ENCODE measurements at places on chromosomes 11 and 22.

DNA sequence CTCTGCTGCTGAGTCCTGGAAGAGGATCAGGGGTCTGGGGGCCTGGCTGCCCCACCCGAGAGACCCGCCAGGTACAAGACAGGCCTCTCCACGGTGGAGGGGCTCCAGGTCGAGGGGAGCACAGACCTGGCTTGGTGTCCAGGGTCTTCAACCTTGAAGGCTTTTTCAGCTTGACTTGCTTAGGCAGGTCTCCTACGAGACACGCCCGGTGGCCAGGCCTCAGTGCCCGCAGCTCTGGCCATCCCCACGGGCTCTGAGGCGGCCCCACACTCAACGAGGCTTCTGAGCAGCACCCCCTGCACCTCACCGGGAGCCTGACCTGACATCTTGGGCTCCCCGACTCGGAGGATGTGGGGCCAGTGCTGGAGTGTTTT, 6.6 kb upstream of the PLXNB2 start:
- no peak for DNase-seq

GRCh38 chr11:67033661-67034166, 10.8 kb downstream of the SYT12 start:
- DNase-seq = no peak

GRCh38 chr22:35310556-35311550, 11.2 kb downstream of the TOM1 start:
- DNase-seq = no peak

DNA sequence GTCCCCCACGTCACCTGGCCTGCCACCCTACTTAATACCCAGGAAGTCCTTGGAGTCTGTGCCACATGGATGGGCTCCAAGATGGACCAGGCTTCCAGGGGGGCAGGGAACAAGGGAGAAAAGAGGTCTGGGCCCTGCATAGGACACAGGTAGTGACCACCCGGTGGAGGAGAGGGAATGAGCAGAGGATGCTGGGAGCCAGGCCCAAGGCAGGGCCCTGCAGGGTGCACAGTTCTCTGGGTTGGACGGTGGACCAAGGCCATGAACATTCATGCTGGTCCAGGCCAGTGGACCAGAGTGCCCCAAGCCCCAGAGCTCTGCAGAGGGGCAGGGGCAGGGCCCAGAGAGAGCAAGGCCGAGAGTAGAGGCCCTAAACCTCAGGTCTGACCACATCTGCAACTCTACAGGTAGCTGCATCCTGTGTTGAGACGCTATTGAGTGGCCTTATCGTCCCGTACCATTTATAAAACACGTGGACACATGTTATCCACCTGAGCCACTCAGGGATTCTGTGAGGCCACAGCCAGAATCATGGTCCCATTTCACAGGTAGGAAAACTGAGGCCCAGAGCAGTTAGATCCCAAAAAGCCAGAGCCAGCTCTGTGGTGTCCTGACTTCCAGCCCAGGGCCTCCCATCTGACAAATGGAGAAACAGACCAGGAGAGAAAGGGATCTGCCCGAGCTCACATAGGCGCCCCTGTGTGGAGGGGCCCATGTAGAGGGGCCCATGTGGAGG, 46.4 kb downstream of the IGLL5 start:
- no peak for DNase-seq

GRCh38 chr22:27896245-27896644, 22.8 kb downstream of the PITPNB start:
- DNase-seq = no peak

DNA sequence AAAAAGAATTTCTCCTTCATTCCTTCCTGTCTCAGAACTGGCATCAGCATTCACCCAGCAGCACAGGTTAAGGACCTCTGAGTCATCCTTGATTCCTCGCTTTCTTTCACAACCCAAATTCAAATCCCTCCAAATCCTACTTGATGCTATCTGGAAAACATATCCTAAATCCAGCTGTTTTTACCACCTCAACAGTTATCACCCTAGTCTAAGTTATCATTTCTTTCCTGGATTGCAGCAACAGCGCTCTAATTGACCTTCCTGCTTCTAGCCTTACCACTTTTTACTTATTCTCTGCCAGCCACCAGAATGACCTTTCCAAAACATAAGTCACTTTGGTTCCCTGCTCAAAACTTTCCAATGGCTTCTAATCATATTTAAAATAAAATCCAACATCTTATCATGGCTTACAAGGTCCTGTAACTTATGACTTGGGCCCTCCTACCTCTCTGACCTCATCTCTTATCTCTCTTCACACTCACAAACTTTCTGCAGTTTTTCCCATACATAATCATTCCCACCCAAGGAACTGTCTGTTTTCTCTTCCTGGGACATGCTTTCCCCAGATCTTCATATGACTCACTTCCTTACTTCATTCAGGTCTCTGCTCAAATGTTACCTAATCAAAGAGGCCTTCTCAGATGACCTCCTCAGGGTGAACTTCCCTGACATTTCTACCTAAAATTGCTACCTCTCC, 119.4 kb downstream of the TTC28 start:
- DNase-seq = no peak

GRCh38 chr11:2410616-2411015, 10.1 kb downstream of the TSSC4 start:
- DNase-seq = no peak

- DNase-seq = no peak
Measured at GRCh38 chr11:13669544-13670488, 1.3 kb downstream of the FAR1 start.

- no peak for DNase-seq
Measured at GRCh38 chr22:44085743-44086270, 61.7 kb downstream of the PARVB start.

GRCh38 chr11:31127290-31127689, 242.2 kb downstream of the DCDC1 start:
- no peak for DNase-seq

DNA sequence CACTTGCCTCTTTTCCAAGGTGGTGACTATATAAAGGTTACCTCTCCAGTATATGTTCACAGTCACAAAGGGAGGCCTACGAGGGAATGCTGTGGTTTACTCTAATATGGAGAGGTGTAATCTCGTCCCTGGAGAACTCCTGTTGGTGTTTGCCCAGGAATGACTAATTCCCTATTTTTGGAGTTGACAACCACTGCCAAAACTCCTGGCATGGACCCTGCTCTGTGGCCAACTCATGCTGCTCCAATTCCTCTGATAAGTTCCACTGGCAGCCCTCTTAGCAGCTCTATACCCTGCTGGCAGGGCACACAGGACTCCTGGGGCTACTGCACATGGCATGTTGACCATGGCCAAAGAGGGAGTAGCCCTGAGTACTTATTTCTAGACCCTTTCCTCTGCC, 418.7 kb upstream of the ANO5 start:
- DNase-seq = no peak

DNA sequence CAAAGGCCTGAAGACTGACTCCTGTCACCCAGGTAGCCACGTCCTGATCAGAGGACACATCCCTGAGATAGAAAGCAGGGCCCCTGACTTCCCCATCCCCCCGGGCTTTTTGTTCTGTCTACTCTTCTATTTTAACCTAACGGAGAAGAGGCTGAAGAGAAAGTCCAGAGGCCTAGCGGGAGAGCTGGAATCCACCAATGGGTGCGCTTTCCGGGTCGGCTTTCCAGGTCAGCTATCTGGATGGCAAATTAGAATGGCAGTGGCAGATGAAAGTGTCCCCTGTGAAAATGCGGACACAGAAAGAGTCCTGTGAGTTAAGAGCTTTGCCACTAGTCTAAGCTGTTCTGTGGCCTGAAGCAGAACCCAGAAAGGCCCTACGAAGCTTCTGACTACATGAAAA, 13.1 kb upstream of the SERPING1 start:
- no peak for DNase-seq

- DNase-seq = peak; percentile 45
Measured at GRCh38 chr22:43090130-43090789, 1.1 kb upstream of the TTLL1 start.

- no peak for DNase-seq
Measured at GRCh38 chr11:102423936-102424335, 28.6 kb downstream of the TMEM123 start.

DNA sequence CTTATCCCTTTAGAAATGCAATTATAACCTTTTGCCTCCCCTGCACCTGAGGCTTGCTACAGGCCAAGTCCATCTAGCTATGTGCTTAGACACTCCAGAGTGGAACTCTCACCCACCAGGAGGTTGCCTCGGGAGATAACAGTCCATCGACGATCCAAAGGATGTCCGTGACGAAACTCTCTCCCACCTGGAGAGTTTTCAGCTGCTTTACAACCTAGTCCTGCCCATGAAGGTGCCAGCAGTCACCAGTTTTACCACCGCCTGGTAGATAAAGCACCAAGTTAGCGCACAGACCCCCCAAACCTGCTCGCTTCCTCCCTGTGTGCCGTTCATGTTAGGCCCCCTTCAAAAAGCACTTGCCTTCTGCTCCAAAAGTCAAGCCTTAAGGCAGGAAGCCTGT, 53.1 kb upstream of the SHISAL1 start:
- DNase-seq = no peak

- DNase-seq = no peak
Measured at GRCh38 chr11:120302001-120302805, 22.9 kb upstream of the TLCD5 start.

- DNase-seq = no peak
Measured at GRCh38 chr11:9136741-9137140, 45.3 kb upstream of the SCUBE2 start.

GRCh38 chr11:116874251-116874650, 36.8 kb upstream of the APOA1 start:
- DNase-seq = no peak

GRCh38 chr11:108370315-108370714, 97.0 kb downstream of the C11orf65 start:
- no peak for DNase-seq

- DNase-seq = no peak
Measured at GRCh38 chr22:20810645-20811044, 36.7 kb downstream of the SERPIND1 start.

DNA sequence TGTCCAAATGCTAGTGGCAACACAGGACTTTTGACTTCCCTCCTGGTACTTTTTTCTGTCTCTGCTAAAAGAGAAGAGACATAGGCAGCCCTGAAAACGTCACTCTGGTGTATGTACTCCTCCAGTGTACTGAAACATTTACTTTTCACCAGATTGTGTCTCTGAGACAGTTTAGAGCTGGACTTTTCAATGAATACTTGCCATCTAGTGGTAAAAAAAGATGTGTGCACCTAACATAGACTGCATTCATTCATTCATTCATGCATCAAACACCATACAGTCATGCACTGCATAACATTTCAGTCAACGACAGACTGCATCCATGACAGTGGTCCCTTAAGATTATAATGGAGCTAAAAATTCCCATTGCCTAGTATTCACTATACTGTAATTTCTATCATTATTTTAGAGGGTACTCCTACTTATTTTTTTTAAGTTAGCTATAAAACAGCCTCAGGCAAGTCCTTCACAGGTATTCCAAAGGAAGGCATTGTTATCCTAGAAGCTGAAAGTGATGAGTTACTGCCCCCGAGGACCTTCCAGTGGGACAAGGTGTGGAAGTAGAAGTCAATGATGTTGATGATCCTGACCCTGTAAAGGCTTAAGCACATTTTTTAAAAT, 186.2 kb downstream of the SPON1 start:
- DNase-seq = no peak

GRCh38 chr22:44926491-44927415, 83.1 kb downstream of the PHF21B start:
- DNase-seq = no peak

DNA sequence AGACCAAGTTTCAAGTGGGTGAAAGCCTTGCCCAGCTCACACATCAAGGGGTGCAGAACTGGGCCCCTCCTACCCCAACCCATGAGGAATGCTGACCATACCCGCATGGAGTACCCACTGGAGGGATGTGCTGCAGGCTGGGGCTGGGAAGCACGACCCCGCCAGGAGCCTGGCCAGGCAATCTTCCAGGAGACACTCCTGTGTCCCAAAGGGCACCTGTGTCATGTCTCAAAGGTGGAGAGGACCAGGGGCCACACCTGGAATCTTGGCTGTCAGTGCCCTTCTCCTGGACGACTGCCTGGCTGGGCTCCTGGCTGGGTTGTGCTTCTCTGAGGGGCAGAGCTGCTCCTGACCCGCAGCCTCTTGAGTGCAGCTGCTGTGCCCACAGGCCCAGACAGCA, 6.7 kb downstream of the ARAP1 start:
- no peak for DNase-seq

DNA sequence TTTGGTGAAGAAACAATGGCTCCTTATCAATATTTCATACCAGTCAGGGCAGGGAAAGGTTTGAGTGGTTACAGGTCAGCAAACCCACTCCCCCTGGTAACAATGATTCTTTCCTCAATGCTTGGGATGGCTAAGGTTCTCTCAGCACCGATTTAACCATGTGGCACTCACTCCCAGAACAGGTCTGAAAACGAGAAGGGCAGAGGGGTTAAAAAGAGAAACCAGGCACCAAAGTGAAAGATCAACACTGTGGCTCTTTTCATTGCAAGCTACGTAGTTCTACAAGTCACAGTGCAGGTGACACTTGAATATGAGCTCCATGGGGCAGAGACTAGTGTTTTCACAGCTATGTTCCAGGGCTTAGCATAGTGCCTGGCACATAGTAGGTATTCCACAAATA, 132.4 kb downstream of the PLEKHA7 start:
- no peak for DNase-seq

GRCh38 chr22:27170491-27170890, 513.1 kb downstream of the MIAT start:
- no peak for DNase-seq

DNA sequence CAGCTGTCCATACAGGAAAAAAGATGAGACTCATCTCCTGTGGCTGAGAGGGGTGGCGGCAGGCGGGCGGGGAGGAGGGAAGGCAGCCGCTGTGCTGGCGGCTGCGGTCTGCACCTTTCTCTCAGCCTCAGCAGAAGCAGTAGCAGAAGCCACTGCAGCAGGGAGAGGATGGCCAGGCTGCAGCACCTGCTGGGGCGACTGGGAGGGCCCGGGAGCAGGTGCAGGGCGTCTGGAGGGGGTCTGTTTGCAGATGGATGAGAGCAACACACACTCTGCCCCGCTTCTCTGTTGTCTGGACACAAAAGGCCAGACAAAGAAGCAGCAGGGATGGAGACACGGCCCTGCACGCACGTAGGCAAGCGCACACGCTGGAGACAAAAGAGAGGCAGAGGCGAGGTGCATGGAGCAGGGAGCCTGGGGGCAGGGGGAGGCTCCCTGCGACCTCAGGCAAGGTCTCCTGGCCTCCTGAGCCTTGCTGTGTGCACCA, 9.3 kb upstream of the MIAT start:
- no peak for DNase-seq
